ENCODE measurements at places on chromosomes 1 and 21. TPM values are rescaled to one million over a fixed set of nuclear protein-coding genes. Genes with fewer than 3 reads are reported as not detected.

DNA sequence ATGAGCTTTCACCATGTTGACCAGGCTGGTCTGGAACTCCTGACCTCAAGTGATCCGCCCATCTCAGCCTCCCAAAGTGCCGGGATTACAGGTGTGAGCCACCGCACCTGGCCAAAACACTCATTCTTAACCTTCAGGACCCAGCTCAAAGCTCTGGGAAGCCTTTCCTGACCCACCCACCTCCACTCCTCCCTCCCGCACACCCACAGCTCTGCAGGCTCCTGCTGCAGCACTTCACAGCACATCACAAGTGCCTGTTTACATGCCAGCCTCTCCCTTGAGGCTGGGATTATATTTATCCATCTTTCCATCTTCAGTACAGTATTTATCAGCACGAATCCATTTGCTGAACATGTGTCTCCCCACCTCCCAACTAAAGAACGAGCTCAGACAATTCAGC lies 14.9 kb downstream of the SLC9A1 start:
- H3K27me3 ChIP-seq = no peaks in the 10 kb centered on the region
- H3K4me1 ChIP-seq = peaks cover 21% of the 10 kb centered on the region
- no peak overlapping the region for H3K27ac ChIP-seq

GRCh38 chr1:21149430-21149854 lies 27.3 kb downstream of the EIF4G3 start:
- H3K36me3 ChIP-seq = no peaks in the 10 kb centered on the region
- H3K4me3 ChIP-seq = peak overlapping the region; percentile 26
- peak overlapping the region; percentile 97 for H3K27ac ChIP-seq
- peak; percentile 85 for DNase-seq
- no peaks in the 10 kb centered on the region for H3K27me3 ChIP-seq

DNA sequence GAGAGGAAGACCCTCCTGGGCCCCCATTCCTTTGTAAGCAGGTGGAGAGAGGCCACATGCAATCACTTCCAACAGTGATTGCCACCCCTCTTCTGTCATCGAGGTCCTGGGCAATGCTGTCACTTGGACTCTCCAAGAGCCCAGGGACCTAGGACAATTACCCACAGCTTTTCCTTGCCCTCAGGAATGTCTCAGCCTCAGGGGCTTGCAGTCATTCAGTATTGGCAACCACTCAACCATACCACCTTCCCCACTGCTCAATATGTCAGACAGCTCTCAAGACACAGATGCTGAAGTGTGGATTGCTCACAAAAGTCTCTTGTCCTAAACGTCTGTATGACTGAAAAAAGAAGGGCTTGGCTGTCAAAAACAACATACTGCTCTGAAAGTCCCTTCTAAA lies 87.8 kb downstream of the PTPN14 start:
- no peaks in the 10 kb centered on the region for H3K27me3 ChIP-seq
- H3K36me3 ChIP-seq = no peaks in the 10 kb centered on the region
- peaks cover 22% of the 10 kb centered on the region for H3K4me1 ChIP-seq
- H3K4me3 ChIP-seq = no peak overlapping the region
- H3K27ac ChIP-seq = no peak overlapping the region

RPL11 gene
- 555 TPM for total RNA-seq

PSEN2 gene
- 13.9 TPM for total RNA-seq

F3 gene
- 93.7 TPM for total RNA-seq

OLFML3 gene
- 156 TPM for total RNA-seq

All from GM23248 (cell line).